ENCODE measurements at places on chromosomes 7 and 10. TPM values are rescaled to one million over a fixed set of nuclear protein-coding genes. Genes with fewer than 3 reads are reported as not detected.

Gene CYP3A5
- 507 TPM for total RNA-seq

Gene FAM25C
- total RNA-seq, result not detected

DNA sequence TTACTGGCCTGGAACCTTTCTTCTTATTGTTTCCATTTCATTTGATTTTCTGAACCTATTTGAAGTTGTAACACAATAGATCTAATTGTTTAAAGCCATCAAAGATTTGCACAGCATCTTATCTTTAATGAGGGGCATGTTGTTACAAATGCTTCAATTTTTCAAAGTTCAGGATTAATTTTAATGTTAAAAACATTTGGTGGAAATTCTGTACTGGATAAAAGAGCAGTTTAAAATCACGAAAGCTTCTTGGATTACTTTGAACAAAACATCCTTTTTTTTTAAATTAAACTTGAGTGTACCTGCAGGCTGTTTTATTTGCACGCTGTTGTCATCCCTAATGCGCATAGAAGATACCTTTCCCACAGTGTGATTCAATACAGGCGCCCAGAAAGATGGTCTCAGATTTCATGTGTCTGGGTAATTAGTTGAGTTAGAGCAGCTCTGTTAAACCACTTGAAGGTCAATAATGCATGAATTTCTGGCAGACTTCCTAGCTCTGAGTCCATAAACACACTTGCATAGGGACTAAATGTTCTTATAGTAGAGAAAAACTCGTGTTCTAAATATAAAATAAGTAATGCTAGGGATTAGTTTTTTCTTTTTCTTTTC is 29.3 kb upstream of the DDX50 start:
- H3K4me1 ChIP-seq, result peaks cover 33% of the 10 kb centered on the region
- H3K36me3 ChIP-seq, result no peaks in the 10 kb centered on the region
- no peak overlapping the region for H3K27ac ChIP-seq
- H3K4me3 ChIP-seq, result no peak overlapping the region
- no peak for DNase-seq

DNA sequence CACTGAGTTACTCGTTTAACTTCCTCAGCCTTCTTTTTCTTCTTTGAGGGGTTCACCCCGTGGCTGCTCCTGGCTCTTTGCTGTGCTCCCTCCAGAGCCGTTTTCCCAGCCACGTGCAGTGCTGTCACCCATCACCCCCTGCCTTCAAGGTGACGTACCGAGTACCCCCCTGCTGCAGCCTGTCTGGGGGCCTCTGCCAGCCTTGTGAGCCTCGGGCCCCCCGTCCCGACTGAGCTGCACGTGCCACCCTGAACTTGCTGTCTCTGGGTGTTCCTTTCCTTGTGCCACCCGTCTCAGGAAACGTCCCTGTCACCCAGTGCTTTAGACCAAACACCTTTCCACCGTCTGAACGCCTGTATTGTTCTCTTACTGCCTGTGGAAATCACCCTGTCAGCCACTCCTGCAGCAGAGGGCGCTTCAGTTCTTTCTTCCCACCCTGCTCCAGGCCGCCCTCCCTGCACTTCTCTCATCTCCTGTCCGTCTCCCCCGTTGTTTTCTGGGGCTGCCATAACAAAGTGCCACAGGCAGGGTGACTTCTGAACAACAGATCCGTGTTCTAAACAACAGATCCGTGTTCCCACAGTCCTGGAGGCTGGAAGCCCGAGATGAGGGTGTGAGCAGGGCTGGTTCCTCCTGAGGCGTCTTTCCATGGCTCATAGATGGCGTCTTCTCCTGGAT is 44.6 kb downstream of the WDR37 start:
- no peaks in the 10 kb centered on the region for H3K4me1 ChIP-seq
- H3K27me3 ChIP-seq, result no peaks in the 10 kb centered on the region
- peaks cover 63% of the 10 kb centered on the region for H3K36me3 ChIP-seq
- no peak overlapping the region for H3K27ac ChIP-seq
- no peak overlapping the region for H3K4me3 ChIP-seq

DNA sequence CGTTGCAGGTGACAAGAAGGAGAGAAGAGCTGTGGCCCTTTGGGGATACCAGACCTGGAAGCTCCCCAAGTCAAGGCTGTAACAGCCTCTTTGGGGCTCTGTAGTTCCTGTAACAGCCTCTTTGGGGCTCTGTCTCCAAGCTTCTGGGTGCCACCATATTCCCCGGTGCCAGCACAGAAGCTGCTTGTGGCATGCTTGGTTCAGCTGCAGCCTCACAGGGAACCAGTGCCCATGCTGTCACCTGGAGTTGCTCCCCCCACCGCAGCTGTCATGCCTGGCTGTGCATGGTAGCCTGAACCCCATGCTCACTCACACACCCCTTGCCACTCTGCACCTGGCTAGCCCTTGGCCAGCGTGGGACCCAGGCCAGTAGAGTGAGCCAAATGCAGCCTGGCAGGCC is 109.1 kb downstream of the ELAPOR2 start:
- no peaks in the 10 kb centered on the region for H3K36me3 ChIP-seq
- no peaks in the 10 kb centered on the region for H3K27me3 ChIP-seq
- DNase-seq, result no peak
- no peaks in the 10 kb centered on the region for H3K4me1 ChIP-seq

DNA sequence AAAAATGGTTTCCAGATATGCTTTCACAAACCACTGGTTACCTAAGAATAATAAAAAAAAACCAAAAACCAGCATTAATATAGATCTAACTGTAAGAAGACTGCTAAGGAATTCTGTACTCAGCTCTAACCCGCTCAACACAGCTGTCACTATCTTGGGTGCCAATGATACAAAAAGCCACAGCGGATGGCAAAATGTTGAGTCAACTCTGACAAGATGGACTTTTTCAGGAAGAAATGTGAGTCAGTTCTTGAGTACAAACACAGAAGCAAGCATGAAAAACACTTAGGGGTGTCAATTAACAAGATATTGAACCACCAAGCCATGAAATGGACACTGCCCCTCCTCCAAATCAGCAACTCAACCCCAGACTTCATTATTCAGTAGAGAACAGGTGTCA is 55.0 kb downstream of the CTTNBP2 start:
- no peaks in the 10 kb centered on the region for H3K36me3 ChIP-seq
- DNase-seq, result no peak
- no peak overlapping the region for H3K4me3 ChIP-seq
- no peaks in the 10 kb centered on the region for H3K27me3 ChIP-seq

- no peaks in the 10 kb centered on the region for H3K4me1 ChIP-seq
- H3K4me3 ChIP-seq, result no peak overlapping the region
- no peaks in the 10 kb centered on the region for H3K27me3 ChIP-seq
- H3K36me3 ChIP-seq, result no peaks in the 10 kb centered on the region
- DNase-seq, result no peak
These were observed 19.5 kb downstream of the PRKAG2 start for GRCh38 chr7:151857412-151857811.

DNA sequence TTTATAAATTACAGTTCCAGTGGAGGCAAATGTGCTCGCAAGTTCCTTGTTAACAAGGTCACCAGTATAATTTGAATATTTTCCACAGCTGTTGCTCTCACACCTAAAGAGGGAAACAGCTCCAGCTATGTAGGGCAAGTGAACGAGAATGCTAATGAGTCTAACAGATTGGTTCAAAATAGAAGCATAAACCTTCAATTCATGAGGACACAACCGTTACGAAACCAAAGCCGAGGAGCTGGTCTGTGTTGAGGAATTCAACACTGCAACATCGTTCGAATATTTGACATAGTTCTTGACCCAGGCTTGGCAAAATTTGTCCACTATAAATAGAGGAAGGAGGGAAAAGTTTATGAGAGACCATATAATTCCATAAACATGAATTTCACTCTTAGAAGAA is 161.3 kb downstream of the KLF6 start:
- no peak overlapping the region for H3K4me3 ChIP-seq
- H3K4me1 ChIP-seq, result no peaks in the 10 kb centered on the region
- DNase-seq, result no peak
- no peak overlapping the region for H3K27ac ChIP-seq
- no peaks in the 10 kb centered on the region for H3K36me3 ChIP-seq

GRCh38 chr7:155744971-155745683 is 67.1 kb downstream of the SHH start:
- H3K4me1 ChIP-seq, result no peaks in the 10 kb centered on the region
- H3K27ac ChIP-seq, result no peak overlapping the region
- peaks cover 72% of the 10 kb centered on the region for H3K36me3 ChIP-seq

DNA sequence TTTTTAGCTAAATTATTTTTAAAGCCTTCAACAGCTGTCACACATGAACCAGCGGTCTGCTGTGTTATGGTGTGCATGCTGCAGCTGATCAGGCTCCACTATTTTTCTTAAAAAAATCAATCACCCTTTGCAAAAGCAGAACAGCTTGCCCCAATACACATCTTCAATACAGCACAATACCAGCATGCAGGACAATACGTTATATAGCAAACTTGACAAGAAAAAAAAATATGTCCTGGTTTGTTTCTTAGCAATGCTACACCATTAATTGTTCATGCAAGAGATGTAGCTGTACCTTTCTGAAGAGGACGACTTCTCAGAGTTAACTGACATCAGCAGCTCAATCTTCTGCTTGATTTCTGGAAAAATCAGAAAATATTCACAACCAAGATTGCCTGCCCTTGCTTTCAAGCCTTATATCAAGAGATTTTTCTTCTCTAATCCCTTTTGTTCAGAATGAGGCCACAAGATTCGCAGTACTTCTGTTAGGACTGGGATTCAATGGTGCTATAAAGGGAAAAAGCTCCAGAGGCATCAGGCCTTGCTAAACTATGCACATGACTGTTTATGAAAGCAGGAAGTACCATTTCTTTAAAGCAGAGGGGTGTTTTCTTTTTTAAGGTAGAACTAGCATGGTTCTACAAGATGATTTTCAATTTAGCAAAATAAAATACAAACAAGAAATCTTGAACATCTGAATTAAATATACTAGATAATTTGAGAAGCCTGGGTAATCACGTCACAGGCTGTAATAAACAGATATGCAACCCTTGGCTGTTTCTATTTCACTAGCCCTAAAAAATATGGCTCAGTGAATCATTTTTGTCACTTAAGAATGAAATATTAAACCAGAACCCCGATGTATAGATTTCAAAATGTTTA is 120.0 kb downstream of the SRPK2 start:
- DNase-seq, result no peak
- peak overlapping the region; percentile 42 for H3K27ac ChIP-seq
- no peaks in the 10 kb centered on the region for H3K4me1 ChIP-seq
- no peaks in the 10 kb centered on the region for H3K36me3 ChIP-seq
- no peaks in the 10 kb centered on the region for H3K27me3 ChIP-seq
- H3K4me3 ChIP-seq, result peak overlapping the region; percentile 42
